Epithelial cell of alveolus of lung (primary cell): ENCODE measurements at places on chromosomes 2 and 18. TPM values are rescaled to one million over a fixed set of nuclear protein-coding genes. Genes with fewer than 3 reads are reported as not detected.

Gene PLA2R1
- total RNA-seq: 2.0 and 3.0 TPM in 2 replicates

Gene UGT1A4
- total RNA-seq: not detected in 2 replicates

Gene ASAP2
- 7.2 and 16.2 TPM in 2 replicates for total RNA-seq

Gene BUB1
- total RNA-seq: 11.1 and 31.0 TPM in 2 replicates

Gene PLGLB1
- total RNA-seq: 0.13 and 1.2 TPM in 2 replicates

Gene SLC23A3
- total RNA-seq: 1.4 TPM in 1 of 2 replicates, not detected in the other

Gene UGT1A3
- total RNA-seq: not detected in 2 replicates

Gene TCF23
- total RNA-seq: not detected in 2 replicates

Gene MTCL1
- total RNA-seq: 13.4 and 15.1 TPM in 2 replicates

Gene CNTNAP5
- total RNA-seq: not detected in 2 replicates

Gene CNOT11
- total RNA-seq: 42.8 and 47.1 TPM in 2 replicates

Gene RAX
- not detected in 2 replicates for total RNA-seq

Gene GAL3ST2
- 0.64 TPM in 1 of 2 replicates, not detected in the other for total RNA-seq

Gene IMPACT
- 22.2 and 23.9 TPM in 2 replicates for total RNA-seq
